D721Med (cell line): ENCODE measurements at places on chromosomes 2 and 18.

- no peak for DNase-seq
These were observed 539 bp upstream of the MOB4 start for GRCh38 chr2:197515315-197515738.

DNA sequence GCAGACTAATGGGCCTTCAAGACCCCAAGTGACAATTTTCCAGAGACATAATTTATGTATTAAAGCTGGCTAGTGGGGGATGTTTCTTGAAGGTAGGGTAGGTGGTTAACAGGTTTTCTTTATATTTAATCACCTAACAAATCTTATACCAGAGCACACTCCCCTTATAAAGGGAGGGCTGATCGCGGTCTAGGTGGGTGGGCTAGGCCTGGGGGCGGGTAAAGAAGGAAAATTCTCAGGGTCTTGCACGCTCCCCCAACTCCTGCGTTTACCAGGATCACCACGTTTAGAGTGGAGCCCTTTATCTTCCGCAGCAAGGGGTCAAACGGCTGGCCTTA lies 19.9 kb upstream of the CXXC1 start:
- no peak for DNase-seq

- DNase-seq = no peak
These were observed 42.3 kb upstream of the NCOA1 start for GRCh38 chr2:24448797-24449196.

- no peak for DNase-seq
These were observed 10.6 kb downstream of the PLCD4 start for GRCh38 chr2:218618102-218618860.

DNA sequence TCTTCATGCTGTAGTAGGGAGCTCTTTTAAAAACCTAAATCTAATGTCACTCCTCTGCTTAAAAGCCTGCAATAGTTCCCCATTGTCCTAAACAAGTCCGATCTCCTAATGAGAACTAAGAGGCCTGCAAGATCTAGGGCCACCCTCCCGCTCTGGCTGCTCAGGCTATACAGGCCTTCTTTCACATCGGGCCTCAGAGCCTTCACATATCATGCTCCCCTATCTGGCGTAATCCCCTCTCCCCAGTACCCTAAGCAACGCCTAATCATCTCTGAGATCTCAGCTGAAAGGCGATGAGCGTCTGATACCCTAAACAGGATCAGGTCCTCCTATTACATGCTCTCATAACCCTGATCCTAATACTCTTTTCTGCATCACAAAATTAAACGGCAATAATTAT lies 1.9 kb downstream of the MAP4K3 start:
- DNase-seq = no peak

- no peak for DNase-seq
These were observed 45.5 kb downstream of the TBC1D8 start for GRCh38 chr2:101105654-101106053.

GRCh38 chr2:219624565-219624964 lies 2.9 kb upstream of the SLC4A3 start:
- no peak for DNase-seq

DNA sequence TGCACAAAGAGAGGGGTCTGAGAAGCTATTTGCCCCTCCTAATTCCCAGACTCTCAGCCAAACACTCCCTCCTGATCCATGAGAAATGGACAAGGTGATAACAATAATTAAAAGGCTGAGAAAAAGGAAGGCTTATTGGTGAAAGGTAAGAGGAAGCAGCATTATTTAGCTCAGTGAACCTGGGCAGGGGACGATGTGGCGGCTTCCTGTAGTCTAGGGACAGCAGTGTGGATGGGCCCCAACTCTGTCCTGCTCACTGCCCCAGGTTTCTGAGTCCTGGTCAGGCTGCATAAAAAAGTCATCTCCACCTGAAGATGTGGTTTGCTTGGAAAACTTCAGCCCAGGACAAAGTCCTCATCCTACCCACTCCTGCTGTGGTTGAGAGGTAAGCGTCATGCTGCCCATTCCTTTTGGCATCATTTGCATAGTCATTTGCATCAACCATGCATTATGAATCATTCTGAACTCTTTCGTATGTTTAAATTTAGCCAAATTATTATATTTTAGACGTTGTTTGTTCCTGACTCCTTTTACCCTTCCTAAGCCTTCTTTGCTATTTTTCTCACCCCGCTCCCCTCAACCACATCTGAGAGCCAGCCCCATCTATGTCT lies 126.8 kb downstream of the CLIP4 start:
- DNase-seq = no peak

- DNase-seq = no peak
These were observed 69.5 kb upstream of the PELI1 start for GRCh38 chr2:64213532-64214275.

DNA sequence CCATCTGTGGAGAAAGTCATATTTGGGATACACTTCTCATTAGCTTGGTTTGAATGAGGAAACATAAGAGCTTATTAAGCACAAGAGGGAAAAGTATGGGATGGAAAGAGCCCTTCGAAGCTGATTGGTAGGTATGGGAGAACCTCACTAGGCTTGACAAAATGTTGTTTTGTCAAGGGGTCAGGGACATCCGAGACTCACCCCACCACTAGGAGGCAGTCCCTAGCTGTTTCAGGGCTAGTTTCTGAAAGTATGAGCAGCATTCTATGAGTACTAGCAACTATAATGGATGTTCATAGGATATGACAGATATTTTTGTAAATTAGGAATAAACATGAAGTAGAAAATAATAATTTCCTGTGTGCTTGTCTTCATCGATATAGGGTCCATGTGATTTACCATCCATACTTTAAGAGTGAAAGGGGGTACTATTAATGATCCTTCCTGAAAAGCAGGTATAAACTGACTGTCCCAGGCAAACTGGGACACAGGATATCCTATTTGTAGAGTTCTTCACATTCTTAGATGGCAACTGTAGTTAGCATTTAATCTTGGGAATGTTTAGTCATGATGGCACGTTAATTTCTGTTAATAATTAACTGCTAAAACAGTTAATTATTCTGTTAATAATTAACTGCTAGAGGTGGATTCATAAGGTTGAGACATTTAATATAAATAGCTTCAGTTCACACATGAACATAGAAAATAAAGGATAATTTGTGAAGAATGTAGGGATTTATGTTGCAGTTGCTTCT lies 28.4 kb downstream of the OTX1 start:
- no peak for DNase-seq

GRCh38 chr2:27306573-27307286 lies 1.5 kb downstream of the UCN start:
- no peak for DNase-seq

DNA sequence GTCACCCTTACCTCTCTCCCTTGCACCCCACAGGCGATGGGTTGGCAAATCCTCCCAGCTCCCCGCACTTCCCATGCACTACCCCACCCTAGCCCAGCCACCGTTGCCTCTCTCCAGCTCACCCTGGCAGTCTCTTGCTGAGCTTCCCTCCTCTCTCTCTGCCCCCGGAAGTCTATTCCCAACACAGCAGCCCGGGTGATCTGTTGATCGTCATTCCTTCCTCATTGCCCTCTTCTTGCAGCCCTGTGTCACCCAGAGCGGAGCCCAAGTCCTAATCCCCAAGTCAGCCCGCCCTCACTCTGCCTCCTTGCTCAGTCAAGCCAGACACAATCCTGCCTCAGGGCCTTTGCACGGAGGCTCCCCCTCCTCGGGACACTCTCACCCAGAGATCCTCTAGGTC lies 55.2 kb downstream of the CIB4 start:
- no peak for DNase-seq

GRCh38 chr2:109409321-109410038 lies 204.3 kb downstream of the SEPTIN10 start:
- DNase-seq = no peak

DNA sequence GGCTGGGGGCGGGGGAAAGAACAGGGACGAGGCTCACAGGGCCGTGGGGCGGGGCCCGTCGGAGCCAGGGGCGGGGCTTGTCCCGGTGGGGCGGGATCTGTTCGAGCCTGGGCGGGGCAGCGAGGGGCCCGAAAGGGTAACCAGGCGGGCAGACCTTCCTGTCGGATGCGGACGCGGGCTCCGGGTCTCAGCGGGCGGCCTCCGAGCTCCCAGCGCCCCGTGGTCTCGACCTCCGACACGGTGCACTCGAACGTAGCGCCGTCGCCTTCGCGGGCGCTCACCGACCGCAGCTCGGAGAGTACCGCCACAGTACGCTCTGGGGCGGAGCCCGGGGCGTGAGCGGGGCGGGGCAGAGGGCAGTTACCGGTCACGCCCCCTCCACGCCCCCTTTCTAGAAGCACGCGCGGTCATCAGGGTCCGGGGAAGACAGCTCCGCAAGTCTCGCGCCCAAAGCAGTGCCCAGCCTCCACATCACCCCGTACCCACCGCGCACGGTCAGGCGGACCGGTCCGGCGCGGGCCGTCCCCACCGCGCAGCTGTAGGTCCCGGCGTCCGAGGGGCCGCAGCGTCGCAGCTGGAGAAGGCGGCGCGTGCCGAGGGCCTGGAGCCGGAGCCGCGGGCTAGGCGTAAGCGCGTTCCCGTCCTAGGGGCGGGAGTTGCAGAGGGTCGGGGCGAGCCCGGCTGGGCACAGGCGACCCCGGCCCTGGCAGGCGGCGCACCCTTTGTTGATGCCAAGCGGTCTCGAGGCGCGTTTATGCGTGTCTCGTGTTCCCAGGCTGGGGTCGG lies 8.7 kb downstream of the TMEM198 start:
- peak; percentile 97 for DNase-seq

- DNase-seq = no peak
These were observed 66.5 kb upstream of the THUMPD2 start for GRCh38 chr2:39845460-39846146.

- DNase-seq = peak; percentile 15
These were observed 6.3 kb upstream of the GAL3ST2 start for GRCh38 chr2:241770185-241770935.

- no peak for DNase-seq
These were observed 53.8 kb upstream of the TUBA3E start for GRCh38 chr2:130251873-130252620.

DNA sequence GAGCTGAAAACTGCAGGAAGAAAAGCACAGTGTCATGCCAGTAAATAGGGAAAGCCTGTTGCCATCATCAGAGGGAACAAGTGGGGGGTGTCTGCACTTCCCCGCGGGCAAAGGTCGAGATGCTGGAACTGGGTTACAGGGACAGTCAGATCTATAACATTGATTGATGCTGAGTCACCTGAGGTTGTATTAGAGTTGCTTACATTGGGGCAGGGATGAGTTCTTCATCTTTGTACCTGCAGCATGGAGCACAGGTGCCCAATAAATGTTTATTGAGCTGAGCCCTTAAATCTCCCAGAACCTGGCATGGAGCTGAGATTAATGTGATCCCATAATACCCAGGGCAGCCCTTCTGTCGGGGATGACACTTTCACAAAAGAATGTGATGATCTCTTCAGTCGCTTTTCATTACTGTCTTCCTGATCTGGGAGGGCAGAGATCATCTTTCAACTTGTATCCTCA lies 5.9 kb upstream of the RNF152 start:
- DNase-seq = peak; percentile 99

- no peak for DNase-seq
These were observed 107.8 kb downstream of the NDUFA10 start for GRCh38 chr2:239917125-239917956.

DNA sequence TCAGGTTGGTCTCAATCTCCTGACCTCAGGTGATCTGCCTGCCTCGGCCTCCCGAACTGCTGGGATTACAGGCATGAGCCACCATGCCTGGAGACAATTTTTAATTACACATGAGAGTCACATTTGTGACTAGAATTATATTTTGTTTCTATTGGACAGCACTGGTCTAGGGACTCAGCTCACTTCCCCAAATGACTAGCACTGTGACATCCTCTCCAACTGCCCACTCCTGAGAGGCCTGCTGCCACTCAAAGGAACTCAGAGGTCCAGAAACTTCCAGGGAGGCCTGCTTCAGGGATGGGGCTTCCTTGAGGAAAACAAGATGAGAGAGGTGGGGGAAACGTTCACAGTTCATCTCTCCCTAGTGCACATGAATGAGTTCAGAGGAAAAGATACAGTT lies 29.5 kb downstream of the TMEM163 start:
- DNase-seq = no peak

DNA sequence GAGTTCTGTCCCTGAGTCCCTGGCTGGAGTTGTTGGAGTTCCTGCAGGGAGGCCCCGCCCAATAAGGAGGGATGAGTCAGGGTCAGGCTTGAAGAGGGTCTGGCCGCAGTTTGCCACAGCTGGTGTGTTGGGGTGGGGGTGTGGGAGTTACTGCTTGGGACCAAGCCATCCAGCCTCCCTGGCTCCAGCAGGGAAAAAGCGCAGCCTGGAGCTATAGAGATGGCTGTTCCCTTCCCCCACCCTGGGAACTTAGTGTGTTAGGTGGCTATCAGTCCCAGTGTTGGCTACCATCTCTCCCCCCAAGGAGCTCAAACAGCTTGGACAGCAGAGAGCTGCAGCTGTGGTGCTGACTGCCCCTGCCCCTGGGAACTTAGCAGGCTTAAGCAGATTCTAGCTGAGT lies 13.2 kb upstream of the TANK start:
- no peak for DNase-seq

DNA sequence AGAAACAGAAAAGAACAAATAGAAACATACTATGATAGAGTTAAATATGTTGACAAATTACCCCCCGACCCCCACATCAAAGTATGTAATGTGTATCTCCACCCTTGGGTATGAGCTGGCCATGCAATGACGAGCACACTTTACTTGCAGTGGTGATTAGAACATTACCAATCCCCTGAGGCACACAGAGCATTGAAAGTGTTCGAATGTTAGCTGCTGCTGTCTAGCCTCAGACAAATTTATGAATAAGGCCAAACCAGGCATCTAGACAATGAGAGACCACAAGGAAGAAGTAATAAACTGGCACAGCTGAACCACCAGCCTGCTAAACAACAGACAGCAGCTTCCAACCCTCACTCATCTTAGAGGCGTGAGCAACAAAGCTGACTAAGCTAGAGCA lies 380.5 kb downstream of the DSEL start:
- no peak for DNase-seq

DNA sequence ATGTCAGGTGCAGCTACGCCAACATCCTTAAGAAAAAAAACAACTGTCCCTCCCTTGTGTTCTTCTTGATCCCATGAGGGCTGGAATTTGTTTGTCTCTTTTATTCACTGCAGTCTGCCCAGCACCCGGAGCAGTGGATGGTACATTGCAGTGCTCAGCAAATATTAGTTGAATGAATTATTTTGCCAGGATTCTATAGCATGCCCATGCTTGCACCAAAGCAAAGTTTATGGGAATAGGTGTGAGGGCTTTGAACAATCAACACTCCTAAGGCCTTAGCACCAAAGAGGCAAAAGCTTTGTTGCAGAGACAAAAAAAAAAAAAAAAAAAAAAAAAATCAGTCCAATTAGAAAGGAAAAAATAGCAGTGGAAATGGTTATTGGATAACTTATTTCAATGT lies 28.7 kb upstream of the DCC start:
- no peak for DNase-seq

GRCh38 chr2:11406958-11407381 lies 59.0 kb downstream of the E2F6 start:
- no peak for DNase-seq

DNA sequence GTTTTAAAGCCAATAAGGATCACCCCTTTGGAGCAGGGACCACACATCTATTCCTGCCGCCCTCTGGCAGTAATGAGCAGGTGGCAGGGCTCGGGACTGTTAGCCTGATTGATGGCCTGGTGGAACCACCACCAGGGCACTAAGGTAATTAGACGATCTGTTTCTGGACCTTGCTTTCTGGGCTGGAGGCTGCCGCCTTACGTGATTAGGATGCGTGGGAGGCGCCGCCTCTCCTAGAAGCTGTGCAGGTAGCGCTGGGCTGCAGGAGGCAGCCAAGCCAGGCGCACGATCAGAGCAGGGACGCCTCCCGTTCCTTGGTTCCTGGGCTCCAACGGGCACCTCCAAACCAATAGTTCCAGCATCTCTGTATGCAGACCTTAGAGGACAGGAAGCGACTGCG lies 242.6 kb upstream of the RAB12 start:
- no peak for DNase-seq
